ENCODE measurements at places on chromosomes 5 and 9.

DNA sequence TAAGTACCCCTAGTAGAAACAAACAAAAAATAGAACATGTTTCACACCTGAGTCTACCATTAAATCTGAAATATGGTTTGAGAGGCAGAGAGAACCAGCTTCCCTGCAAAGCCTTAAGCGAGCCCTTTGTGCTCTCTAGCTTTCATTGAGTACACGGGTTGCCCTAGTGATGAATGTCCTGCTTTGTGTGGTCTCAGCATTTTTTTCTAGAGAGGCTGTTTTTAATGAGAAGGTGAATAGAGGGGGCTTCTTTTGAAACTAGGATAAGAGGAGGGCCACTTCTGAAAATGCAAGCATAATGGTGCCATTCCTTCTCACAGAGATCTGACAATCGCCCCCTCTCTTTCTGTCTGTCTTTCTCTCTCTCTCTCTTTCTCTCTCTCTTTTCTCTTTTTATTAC lies 131.3 kb downstream of the MACIR start:
- H3K4me1 ChIP-seq: peaks cover 13% of the 10 kb centered on the region
- H3K27ac ChIP-seq: no peak overlapping the region
- H3K27me3 ChIP-seq: no peaks in the 10 kb centered on the region
- DNase-seq: no peak
- H3K36me3 ChIP-seq: no peaks in the 10 kb centered on the region

DNA sequence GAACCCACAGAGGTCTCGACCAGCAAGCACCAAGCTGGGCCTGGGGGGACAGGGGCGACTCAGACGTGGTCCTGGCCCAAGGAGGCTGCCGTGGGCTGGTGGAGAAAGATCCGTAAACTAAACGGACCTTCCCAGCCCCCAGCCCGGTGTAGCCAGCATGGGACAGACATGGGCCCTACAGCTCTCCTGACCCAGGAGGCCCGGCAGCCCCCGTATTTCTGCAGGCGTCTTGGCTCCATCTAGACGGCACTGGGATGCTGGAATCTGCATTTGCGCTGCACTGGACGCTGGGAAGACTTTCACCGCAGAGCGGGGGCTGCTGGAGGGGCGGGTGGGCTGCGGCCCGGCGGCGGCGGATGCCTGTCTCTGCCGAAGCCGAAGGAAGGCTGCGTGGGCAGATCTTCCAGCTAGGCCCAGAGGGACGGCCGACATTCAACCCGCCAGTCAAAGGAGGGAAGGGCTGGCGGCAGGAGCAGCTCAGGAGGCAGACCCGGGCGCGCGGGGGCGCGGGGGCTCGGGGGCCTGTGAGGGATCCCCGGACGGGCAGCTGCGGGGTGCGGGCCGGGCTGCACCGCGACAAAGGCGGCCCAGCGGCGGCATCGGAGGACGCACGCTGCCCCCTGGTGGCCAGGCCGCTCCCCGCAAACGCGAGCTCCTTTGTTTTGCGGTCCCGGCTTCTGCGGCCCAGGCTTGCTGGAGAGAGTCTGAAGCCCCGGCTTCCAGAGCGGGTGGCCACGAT lies 266.2 kb downstream of the NSG2 start:
- no peaks in the 10 kb centered on the region for H3K27me3 ChIP-seq
- no peak overlapping the region for H3K27ac ChIP-seq
- H3K4me1 ChIP-seq: no peaks in the 10 kb centered on the region
- H3K4me3 ChIP-seq: peak overlapping the region; percentile 39

DNA sequence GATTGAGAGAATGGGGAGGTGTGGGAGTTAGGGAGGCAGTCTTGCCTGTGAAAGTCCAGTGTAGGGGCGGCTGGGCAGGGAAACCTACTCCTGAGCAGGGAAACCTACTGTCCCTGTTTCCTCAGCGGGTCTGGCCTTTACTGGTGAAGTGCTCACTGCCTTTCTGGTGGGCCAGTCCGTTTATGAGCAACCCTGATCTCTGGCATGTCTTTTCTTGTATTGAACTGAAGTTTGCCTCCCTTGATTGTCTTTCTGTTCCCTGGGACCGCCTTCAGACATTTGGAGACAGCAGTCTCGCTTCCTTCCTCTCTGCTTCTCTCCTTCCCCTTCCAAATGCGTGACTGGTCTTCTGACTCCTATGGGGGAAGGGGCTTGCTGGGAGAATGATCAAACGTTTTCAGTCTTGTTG lies 2.9 kb downstream of the SNX18 start:
- peak overlapping the region; percentile 19 for H3K27ac ChIP-seq
- H3K36me3 ChIP-seq: no peaks in the 10 kb centered on the region
- peaks cover 39% of the 10 kb centered on the region for H3K4me1 ChIP-seq

GRCh38 chr5:138528744-138529469 lies 14.1 kb downstream of the ETF1 start:
- no peaks in the 10 kb centered on the region for H3K27me3 ChIP-seq
- H3K4me1 ChIP-seq: no peaks in the 10 kb centered on the region
- no peaks in the 10 kb centered on the region for H3K36me3 ChIP-seq
- DNase-seq: no peak
- no peak overlapping the region for H3K4me3 ChIP-seq
- no peak overlapping the region for H3K27ac ChIP-seq

- H3K27ac ChIP-seq: no peak overlapping the region
- no peaks in the 10 kb centered on the region for H3K36me3 ChIP-seq
- DNase-seq: no peak
- H3K4me1 ChIP-seq: no peaks in the 10 kb centered on the region
Observed at GRCh38 chr5:57831932-57832331, 349.3 kb upstream of the ACTBL2 start.

GRCh38 chr9:91376239-91376638 lies 14.5 kb upstream of the AUH start:
- no peak for DNase-seq
- no peaks in the 10 kb centered on the region for H3K36me3 ChIP-seq
- no peak overlapping the region for H3K27ac ChIP-seq
- no peaks in the 10 kb centered on the region for H3K4me1 ChIP-seq

GRCh38 chr5:10565785-10566542 lies 2.1 kb downstream of the ANKRD33B start:
- H3K4me1 ChIP-seq: 0 out of 2 replicates have a peak, but pooled peaks cover 5% of the 10 kb centered on the region
- H3K27ac ChIP-seq: no peak overlapping the region
- DNase-seq: peak; percentile 37
- H3K27me3 ChIP-seq: no peaks in the 10 kb centered on the region
- H3K4me3 ChIP-seq: peak overlapping the region; percentile 96

DNA sequence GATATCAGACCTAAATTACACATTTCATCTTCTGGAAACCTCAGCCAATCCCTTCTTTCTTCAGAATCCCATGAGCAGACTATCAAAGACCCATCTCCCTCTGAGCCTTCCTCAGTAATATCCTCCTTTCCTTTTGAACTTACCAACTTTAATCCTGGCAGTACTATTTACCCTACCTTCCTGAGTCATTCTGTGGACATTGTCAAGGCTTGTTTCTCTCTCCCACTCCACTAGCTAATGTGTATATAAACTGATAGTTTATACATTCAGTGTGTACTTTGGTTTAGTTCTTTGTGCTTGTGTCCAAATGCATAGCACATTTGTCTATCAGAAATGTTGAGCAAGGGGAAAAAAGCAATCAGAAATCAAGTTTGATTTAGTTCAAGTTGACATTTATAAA lies 568.3 kb downstream of the CSNK1G3 start:
- no peak overlapping the region for H3K4me3 ChIP-seq
- H3K27me3 ChIP-seq: no peaks in the 10 kb centered on the region
- H3K4me1 ChIP-seq: no peaks in the 10 kb centered on the region
- DNase-seq: no peak
- H3K36me3 ChIP-seq: no peaks in the 10 kb centered on the region
- no peak overlapping the region for H3K27ac ChIP-seq

- no peak overlapping the region for H3K4me3 ChIP-seq
- no peaks in the 10 kb centered on the region for H3K36me3 ChIP-seq
- H3K4me1 ChIP-seq: peaks cover 14% of the 10 kb centered on the region
- DNase-seq: peak; percentile 52
- H3K27ac ChIP-seq: peak overlapping the region; percentile 38
- H3K27me3 ChIP-seq: no peaks in the 10 kb centered on the region
Observed at GRCh38 chr5:131536211-131536826, 98.7 kb downstream of the RAPGEF6 start.

- H3K4me1 ChIP-seq: no peaks in the 10 kb centered on the region
- H3K27ac ChIP-seq: no peak overlapping the region
- no peak for DNase-seq
- H3K4me3 ChIP-seq: no peak overlapping the region
Observed at GRCh38 chr5:16557477-16557876, 59.3 kb downstream of the RETREG1 start.

GRCh38 chr5:140017397-140018095 lies 25.6 kb downstream of the NRG2 start:
- no peak overlapping the region for H3K4me3 ChIP-seq
- no peaks in the 10 kb centered on the region for H3K27me3 ChIP-seq
- H3K36me3 ChIP-seq: no peaks in the 10 kb centered on the region

DNA sequence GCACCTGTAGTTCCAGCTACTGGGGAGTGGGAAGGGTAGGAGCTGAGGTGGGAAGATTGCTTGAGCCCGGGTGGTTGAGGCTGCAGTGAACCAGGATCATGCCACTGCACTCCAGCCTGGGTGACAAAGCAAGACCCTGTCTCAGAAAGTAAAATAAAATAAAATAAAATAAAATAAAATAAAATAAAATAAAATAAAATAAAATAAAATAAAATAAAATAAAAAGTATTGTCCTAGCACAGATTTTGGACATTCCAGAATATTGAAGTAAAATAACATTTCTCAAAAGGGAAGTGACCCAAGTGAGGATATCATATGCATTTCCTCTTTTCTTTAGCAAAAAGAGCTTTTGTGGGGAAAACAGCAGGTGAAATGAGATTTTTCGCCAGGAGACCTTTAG lies 83.5 kb downstream of the TMEM174 start:
- H3K27me3 ChIP-seq: no peaks in the 10 kb centered on the region
- no peak overlapping the region for H3K4me3 ChIP-seq
- no peaks in the 10 kb centered on the region for H3K4me1 ChIP-seq
- no peak for DNase-seq
- H3K36me3 ChIP-seq: no peaks in the 10 kb centered on the region

GRCh38 chr9:99905833-99906402 lies 536 bp upstream of the STX17 start:
- H3K4me1 ChIP-seq: peaks cover 10% of the 10 kb centered on the region
- H3K27ac ChIP-seq: peak overlapping the region; percentile 2
- H3K27me3 ChIP-seq: no peaks in the 10 kb centered on the region

DNA sequence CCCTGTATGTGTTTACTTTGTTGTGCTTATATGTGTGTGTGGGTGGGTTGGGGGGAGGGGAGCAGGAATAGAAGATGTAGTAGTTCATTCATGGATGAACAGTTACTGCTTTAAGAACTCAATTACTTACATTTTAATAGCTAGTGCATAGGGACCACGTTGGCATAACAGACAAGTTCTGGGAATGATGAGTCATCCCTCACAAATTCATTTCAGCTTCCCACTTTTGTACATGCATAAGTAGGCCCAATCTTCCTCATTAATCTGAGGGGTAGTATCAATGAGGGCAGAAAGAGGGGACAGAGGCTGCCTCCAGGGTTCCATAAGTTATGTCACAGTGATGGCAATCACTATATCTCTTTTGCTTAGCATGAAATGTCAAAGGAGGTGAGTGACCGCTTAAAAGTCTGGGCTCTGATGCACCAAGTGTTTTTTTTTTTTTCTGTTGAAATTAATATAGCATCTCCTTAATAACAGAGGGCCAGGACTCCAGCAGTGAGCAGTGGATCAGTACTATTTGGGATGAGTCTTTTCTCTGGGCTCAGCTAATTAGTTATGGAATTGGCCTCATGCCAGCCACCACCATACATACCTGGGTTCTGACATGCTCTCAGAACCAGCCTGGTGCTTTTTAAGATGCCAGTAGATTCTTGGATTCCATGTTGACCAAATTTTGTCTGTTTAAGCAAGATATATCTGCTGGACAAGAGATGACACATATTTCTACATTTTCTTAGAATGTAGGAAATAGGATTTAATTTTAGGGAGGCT lies 37.1 kb downstream of the PRDM6 start:
- no peaks in the 10 kb centered on the region for H3K27me3 ChIP-seq
- no peaks in the 10 kb centered on the region for H3K4me1 ChIP-seq
- no peaks in the 10 kb centered on the region for H3K36me3 ChIP-seq
- H3K27ac ChIP-seq: no peak overlapping the region

- no peaks in the 10 kb centered on the region for H3K4me1 ChIP-seq
- H3K4me3 ChIP-seq: no peak overlapping the region
- no peaks in the 10 kb centered on the region for H3K27me3 ChIP-seq
Observed at GRCh38 chr9:92617951-92618510, 51.9 kb downstream of the IPPK start.

DNA sequence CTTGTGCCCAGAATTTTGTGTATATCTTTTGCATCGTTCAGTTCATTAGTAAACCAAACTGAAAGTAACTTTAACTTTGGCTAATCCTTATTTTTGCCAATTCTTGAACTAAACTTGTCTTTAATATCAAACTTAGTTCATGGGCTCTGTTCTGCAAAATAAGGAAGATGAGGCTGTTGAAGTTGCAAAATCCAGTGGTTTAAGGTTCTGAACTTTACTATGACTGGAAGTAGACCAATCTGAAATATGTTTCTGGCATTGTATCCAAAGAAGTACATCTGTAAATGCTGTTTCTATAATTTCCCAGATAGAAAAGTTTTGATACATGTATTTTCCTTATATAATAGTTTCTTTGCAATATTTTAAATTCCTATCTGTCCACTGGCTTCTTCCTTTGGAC lies 238.1 kb downstream of the CETN3 start:
- H3K27me3 ChIP-seq: no peaks in the 10 kb centered on the region
- H3K4me1 ChIP-seq: no peaks in the 10 kb centered on the region
- DNase-seq: no peak
- no peak overlapping the region for H3K27ac ChIP-seq

GRCh38 chr5:172642051-172642409 lies 967 bp downstream of the NEURL1B start:
- no peak for DNase-seq
- H3K36me3 ChIP-seq: no peaks in the 10 kb centered on the region
- H3K4me3 ChIP-seq: no peak overlapping the region
- H3K4me1 ChIP-seq: peaks cover 25% of the 10 kb centered on the region

- no peaks in the 10 kb centered on the region for H3K36me3 ChIP-seq
- no peaks in the 10 kb centered on the region for H3K4me1 ChIP-seq
- no peak overlapping the region for H3K27ac ChIP-seq
- no peaks in the 10 kb centered on the region for H3K27me3 ChIP-seq
Observed at GRCh38 chr9:4362281-4362680, 62.4 kb upstream of the GLIS3 start.

- H3K36me3 ChIP-seq: no peaks in the 10 kb centered on the region
- H3K4me1 ChIP-seq: no peaks in the 10 kb centered on the region
- H3K27me3 ChIP-seq: no peaks in the 10 kb centered on the region
- H3K4me3 ChIP-seq: no peak overlapping the region
- no peak overlapping the region for H3K27ac ChIP-seq
- DNase-seq: no peak
Observed at GRCh38 chr9:304106-304505, 89.4 kb downstream of the DOCK8 start.

GRCh38 chr9:98330831-98331230 lies 75.4 kb upstream of the TBC1D2 start:
- no peaks in the 10 kb centered on the region for H3K36me3 ChIP-seq

DNA sequence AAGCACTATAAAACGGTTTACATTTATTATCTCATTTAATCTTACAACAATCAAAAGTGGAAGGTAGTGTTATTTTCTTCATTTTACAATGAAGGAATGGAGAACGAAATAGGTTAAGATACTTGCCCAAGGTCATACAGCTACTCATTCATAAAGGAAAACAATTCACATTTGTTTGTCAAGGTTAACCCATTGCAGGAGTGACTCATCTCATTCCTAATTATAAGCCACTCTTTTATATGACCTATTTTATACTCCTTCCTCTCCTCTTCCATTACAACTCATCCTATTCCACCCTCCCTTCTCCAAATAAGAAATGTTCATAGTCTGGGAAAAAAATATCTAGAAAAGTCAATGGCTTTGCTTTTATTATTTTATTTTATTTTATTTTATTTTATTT lies 29.6 kb downstream of the CRHBP start:
- H3K27ac ChIP-seq: no peak overlapping the region
- no peak overlapping the region for H3K4me3 ChIP-seq
- H3K36me3 ChIP-seq: no peaks in the 10 kb centered on the region
- DNase-seq: no peak
- H3K4me1 ChIP-seq: no peaks in the 10 kb centered on the region
